ENCODE measurements at places on chromosomes 5 and 9.
A peak's percentile ranks its signal among the peaks of the same experiment; 100 is the strongest.

DNA sequence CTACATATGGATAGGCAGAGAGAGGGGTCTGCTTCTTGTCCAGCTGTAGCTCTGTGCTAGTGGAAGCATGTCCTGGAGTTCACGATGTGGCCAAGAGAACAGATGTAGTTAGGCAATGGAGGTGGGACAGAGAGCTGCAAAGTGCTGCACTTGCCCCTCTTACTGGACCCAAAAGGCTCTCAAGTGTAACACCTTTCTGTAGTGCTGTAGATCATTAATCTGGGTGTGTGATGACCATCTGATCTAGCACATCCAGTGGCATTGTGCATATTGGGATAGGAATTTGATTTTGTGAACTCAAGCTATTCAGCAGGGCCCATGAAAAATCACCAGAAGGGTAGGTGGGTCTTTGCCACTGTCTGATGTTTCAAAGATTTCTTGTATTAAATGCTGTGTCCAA, 151.4 kb downstream of the KDM4C start:
- DNase-seq: no peak

DNA sequence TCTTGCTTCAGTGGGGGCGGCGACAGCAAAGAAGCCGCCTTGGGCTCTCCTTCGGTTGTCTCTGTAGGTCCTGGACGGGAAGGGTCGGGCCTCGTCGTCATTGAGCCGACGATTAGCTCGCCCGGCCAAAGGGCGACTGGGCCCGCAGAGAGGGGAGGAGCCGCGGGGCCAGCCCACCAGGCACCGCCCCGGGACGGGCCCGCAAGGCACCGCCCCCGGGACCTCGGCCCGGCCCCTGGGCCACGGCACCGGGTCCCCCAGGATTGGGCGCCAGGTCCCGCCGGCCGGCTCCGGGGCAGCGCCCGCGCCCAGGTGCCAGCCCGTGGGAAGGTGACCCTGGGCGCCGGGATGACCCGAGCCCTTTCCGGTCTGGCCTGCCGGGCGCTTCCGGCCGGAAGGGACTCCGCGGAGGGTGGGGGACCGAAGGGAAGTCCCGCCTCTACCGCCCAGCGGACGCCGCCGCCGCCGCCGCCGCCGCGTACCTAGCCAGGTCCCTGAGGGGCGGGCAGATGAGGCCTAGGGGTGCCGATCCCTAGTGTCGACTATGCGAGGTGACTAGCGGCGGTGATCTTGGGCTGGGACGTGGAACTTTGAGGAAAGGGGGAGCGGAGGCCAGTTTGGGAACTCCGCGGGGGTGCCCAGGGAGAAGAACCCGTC, at the start of the genes GBA2 and RGP1:
Gene GBA2, minus strand, starts transcription at position 371 of the 657 bp plus-strand sequence. CDS start 524 bp downstream, outside the sequence.
Gene RGP1, plus strand, starts transcription at position 430 of the 657 bp plus-strand sequence. CDS start 469 bp downstream, outside the sequence.
- peak; percentile 68 for DNase-seq

GRCh38 chr5:176895831-176896230, 3.3 kb downstream of the HK3 start:
- no peak for DNase-seq

DNA sequence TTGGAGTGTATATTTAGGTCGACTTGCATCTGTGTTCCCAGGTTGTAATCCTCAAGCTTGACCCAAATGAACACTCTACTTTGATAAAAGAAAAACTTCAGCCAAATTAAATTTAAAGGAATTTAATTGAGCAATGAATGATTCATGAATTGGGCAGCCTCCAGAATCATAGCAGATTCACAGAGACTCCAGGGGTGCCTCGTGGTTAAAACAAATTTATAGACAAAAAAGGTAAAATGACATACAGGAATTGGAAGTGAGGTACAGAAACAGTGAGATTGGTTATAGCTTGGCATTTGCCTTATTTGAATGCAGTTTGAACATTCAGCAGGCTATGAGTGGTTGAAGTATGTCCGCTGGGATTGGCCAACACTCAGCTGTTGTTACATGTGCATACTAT, 21.6 kb upstream of the SPATA31D4 start:
- DNase-seq: no peak

- no peak for DNase-seq
These were observed 98.0 kb downstream of the SLC25A46 start for GRCh38 chr5:110836851-110837250.

DNA sequence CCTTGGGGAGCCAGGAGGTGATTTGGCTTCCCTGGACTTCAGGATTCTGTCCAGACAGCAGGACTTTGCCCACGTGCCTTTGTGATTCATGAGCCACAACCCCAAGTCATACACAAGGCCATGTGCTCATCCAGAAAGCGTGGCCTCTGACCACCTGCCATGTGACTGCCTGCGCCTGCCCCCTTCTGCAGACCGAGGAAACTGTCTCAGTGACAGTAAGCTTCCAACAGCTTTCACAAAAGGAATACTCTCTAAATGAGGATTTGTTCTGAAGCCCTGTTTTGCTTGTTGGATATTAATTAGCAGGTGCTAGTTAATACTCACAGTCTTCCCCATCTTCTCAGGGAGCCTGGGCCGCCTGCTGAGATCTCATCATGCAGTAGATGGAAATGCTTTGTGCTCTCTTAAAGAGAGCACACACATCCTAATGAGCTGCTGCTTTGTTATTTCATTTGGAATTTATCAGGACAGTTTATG, 36.9 kb upstream of the ANGPTL2 start:
- no peak for DNase-seq

DNA sequence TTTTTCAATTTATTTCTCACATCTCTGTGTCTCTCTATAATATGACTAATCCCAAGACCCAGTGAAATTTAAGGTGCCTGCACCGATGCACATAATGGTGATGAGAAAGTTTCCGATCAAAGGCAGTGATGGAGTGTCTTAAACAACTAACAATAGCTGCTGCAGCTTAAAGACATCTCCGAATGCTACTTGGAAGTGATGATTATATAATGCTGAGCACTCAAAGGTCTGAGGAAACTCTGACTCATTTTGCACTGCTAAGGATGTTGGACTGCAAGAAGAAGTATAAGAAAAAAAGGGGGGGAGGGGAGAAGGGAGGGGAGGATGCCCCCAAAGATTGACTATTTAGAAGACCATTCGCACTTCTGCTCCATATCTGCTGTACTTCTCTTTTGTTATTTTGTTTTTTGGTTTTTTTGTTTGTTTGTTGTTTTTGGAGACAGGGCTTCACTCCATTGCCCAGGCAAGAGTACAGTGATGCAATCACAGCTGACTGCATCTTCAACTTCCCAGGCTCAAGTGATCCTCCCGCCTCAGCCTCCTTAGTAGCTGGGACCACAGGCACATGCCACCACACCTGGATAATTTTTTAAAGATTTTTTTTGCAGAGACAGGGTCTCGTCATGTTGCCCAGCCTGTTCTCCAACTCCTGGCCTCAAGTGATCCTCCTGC, 192.2 kb downstream of the HSD17B3 start:
- DNase-seq: no peak

DNA sequence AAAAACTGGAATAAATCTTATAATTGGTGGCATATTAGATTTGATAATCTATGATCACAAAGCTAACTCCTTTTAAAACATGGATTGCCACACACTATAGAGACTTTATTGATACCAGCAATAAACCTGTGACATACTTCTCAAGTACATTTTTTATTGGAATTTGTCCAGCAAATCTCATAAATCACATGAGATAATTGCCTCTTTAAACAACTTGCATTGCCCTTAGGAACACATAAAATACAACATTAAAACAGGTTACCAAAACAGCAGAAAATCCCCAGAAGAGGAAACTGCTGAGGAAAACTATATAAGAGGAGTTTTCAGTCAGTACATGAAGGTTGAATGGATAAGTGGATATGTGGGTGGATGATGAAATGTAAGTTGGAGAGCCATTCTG, 124.6 kb downstream of the SNCAIP start:
- DNase-seq: no peak

DNA sequence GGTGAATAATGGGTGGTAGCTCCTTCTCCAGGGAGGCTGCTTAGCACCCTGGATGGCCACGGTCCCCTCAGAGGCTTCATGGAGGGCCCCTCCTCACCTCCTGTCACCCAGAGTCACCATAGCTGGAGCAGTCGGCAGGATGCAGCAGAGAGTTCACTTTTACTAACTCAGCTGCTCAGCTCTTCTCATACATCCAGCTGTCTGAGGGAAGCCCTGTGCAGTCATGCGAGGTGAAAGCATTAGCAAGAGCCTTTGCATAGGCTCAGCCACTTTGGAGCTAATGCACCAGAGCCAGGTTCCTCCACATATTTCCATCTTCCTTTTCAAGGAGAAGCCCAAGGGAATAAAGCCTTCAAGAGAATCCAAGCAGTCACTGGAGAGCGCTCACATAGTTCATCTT, 499.2 kb downstream of the BNC2 start:
- DNase-seq: no peak

DNA sequence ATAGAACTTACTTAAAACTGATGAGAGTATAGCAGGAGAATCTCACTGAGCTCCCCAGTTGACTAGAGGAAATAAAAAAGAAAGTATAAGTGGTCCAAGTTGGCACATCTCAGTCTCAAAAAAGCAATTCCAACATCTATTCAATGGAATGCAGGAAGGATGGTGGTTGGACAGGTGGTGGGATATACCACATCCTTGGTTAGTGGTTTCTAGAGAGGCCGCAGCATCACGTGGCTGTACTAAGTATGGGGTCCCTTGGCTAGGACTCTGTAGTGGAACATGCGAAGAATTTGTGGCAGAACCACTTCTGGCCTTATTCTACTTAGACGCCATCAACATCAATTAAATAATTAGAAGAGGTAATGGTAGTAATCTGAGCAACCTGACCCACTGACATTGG, 232.4 kb downstream of the SAXO1 start:
- DNase-seq: no peak

DNA sequence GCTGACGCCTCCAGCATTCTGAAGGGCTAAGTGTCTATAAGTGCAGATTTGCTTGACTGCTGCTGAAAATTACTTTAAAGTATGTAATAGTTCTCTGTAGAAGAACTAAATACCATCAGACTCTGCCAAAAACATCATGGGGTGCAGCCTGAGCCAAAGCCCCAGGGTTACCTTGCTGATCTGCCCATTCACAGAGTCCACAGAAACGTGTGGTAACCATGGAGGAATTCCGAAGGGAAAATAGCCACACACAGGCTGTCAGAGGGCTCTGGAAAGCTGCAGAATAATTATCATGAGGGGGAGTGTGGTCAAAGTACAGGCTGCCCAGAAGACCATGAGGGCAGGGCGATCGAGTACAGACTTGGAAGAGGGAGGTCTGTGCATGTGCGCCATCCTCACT, 36.4 kb downstream of the RETREG1 start:
- DNase-seq: no peak
